ENCODE measurements at places on chromosomes 1 and 21.

GRCh38 chr1:11524465-11525150 lies 45.7 kb downstream of the DISP3 start:
- DNase-seq: no peak

DNA sequence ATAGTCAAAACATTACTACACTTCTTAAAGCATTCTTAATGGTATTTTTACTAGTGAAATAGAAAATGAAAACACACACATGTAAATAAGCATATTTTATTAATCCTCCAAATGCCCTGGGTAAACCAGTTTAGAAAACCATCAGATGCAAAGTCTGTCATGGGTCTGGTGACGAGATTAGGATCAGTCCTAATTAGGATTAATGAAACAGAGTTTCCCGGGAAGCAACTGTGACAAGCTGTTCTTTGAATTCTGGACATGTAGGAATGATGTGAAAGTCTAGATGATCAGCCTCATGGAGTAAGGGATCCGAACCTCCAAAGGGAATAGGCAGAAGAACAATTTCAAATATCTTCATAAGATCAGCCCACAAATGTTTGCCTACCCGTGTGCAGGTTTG lies 250.2 kb downstream of the KIF26B start:
- DNase-seq: no peak

GRCh38 chr1:8477983-8478362 lies 160.1 kb downstream of the SLC45A1 start:
- DNase-seq: no peak

DNA sequence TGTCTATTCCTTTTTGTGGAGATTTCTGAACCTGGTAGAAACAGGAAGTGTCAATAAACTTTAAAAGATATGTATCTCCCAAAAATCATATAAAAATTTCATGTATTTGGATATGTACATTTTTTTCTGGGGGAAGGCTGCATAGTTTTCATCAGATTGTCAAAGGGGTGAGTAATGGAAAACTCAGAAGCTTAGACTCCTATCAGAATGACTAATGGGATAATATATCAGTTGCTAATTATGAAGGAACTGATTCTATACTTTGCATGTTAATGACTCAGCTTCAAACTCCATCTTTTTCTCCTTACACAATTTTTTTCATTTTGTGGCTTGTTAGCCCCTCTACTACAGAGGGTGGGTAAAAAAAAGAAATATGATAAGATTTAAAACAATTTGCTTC lies 55.9 kb downstream of the GON4L start:
- no peak for DNase-seq

Measured in GM12891 (cell line).